Fibroblast of skin of abdomen (primary cell): ENCODE measurements at places on chromosomes 6 and 20.

- DNase-seq, result peak; percentile 35
These were observed 494.2 kb upstream of the JAG1 start for GRCh38 chr20:11168026-11168425.

GRCh38 chr6:25278261-25278913, 787 bp upstream of the CARMIL1 start:
- DNase-seq, result no peak

- peak; percentile 90 for DNase-seq
These were observed 64.0 kb downstream of the RSPO3 start for GRCh38 chr6:127182501-127182900.

GRCh38 chr20:63896264-63897105, 1.6 kb downstream of the DNAJC5 start:
- DNase-seq, result no peak

DNA sequence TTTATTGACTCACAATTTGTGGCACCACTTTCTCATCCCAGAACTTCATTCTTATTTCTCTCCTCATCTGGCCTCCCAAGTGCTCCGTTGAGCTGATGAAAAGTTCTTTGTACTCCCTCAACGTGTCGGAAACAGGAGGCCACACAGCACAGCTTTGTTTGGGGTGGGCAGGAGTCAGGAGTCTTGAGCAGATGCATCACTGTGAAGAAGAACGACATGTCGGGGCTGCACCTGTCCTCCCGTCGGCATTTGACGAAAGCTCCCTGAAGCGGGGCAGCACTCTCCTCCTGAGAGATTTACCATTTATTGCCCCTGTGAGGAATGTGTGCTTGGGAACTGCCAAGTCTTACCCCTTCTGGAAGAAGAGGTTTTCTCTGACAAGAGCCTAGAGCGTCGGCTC, 28.1 kb downstream of the TAF8 start:
- no peak for DNase-seq

- no peak for DNase-seq
These were observed 27.0 kb upstream of the SERPINB1 start for GRCh38 chr6:2868637-2869036.

GRCh38 chr6:15065261-15065989, 180.4 kb upstream of the JARID2 start:
- peak; percentile 48 for DNase-seq

GRCh38 chr20:19855416-19855815, 97.4 kb downstream of the RIN2 start:
- no peak for DNase-seq

DNA sequence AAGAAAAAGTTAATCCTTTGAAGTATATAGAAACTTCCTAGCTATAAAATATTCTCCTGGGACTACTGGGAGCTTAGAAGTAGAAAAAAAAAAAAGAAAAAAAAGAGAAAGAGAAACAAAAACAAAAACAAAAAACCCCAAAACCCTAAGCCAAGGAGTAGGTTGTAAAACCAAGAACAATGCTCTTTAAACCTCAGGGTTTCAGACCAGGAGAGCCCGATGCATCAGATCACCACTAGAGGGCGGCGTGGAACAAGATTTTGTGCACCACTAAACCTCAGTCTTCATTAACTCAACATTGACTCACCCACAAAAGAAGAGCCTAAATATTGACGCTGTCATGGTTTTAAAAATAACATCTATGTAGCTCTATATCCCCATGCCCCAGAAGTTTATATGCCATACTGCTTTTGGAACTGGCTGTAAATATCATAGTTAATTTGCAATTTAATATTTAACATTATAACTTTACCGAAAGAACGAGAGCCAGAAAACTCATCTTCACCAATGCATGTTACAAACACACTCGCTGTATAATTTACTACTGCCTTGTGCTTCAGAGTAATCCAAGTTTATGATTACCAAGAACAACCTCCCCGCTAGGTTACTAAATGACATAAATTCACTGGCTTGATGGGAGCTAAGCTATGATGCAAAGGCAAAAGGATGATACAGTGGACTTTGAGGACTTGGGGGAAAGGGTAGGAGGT, 19.2 kb downstream of the MCUR1 start:
- DNase-seq, result peak; percentile 80

DNA sequence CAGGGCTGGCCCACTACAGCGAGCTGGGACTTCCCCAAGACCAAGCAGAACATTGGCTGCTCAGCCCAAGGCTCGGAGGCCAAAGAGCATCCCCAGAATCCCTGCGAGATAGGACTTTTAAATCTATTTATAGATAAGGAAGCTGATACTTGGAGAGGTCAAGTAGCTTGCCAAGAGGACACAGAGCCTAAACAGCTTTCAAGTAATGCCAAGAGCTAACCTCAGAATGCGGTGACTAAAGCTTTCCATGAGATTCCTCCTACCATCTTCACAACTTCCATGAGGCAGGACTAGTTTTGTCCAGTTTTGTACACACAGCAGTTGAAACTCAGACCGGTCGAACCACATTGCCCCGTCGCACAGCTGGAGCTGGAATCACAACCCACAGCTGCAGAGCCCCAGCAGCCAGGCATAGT, 168.1 kb upstream of the TOP1 start:
- DNase-seq, result peak; percentile 50

DNA sequence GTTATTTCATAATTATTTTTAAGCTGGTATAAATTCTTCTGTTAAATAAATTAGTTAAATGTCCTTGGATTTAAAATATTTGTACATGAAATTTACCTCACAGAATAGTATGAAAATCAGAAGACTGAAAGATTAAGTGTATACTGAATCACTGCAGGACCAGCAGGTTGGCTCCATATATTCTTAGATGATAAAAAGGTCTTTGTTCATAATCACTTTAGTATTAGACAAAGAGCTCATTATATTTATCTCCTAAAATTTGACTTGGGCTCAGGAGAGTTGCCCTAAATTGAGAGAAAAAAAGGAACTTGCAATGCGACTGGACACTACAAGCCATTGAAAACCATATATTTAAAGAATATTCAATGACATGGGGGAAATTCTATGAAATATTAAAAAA, 766.4 kb upstream of the CITED2 start:
- DNase-seq, result no peak
